Gastrocnemius medialis (tissue), 4 donors: ENCODE measurements at places on chromosomes 4 and X.
A peak's percentile ranks its signal among the peaks of the same experiment; 100 is the strongest.

DNA sequence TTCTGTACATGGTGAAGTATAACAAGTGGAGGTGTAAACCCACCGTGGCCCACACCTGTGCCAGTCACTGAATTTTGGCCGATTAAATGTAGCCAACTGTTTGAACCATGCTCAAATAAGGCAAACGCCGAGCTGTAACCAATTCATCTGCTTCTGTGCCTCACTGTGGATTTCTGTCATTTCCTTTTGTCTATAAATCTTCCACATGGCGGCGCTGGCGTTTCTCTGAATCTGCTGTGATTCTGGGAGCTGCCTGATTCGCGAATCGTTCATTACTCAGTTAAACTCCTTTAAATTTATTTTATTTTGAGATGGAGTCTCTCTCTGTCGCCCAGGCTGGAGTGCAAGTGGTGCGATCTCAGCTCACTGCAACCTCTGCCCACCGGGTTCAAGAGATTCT, 19.2 kb downstream of the SUPT20HL2 start:
- DNase-seq = no peak

DNA sequence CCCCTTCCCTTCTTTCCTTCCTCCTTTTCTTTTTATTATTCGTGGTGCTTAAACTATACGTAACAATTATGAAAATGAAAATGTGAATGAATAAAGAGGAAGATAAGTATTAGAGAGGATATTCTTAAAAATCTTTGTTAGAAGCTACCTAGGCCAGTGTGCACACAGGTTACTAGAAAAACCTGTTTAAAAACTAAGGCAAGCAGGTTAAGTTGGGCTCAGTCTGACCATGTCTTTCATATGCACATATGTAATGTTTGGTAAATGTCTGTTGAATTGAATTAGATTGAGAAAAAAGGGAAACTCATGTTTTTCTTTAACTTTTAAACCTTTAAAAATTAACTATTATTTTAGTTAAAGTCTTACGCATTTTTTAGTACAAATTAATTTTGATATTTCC, 7.8 kb downstream of the SHROOM3 start:
- no peak for DNase-seq

GRCh38 chr4:81137446-81137845, 77.6 kb downstream of the PRKG2 start:
- DNase-seq = no peak

GRCh38 chr4:72312032-72312650, 256.9 kb downstream of the ADAMTS3 start:
- DNase-seq = peak; percentile 28

DNA sequence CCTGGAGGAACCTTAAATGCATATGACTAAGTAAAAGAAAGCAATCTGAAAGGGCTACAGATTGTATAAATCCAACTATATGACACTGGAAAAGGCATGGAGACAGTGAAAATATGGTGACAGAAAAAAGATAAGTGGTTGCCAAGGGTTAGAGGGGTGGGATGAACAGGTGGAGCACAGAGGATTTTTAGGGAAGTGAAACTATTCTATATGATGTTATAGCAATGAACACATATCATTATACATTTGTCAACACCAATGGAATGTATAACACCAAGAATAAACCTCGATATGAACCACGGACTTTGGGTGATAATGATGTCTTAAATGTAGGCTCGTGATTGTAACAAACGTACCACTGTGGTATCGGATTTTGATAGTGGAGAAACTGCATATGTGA, 40.7 kb downstream of the NPY5R start:
- DNase-seq = no peak

- DNase-seq = no peak
These were observed 18.9 kb upstream of the CABS1 start for GRCh38 chr4:70315928-70316327.

GRCh38 chr4:126530996-126531585, 1101.7 kb upstream of the INTU start:
- DNase-seq = no peak

DNA sequence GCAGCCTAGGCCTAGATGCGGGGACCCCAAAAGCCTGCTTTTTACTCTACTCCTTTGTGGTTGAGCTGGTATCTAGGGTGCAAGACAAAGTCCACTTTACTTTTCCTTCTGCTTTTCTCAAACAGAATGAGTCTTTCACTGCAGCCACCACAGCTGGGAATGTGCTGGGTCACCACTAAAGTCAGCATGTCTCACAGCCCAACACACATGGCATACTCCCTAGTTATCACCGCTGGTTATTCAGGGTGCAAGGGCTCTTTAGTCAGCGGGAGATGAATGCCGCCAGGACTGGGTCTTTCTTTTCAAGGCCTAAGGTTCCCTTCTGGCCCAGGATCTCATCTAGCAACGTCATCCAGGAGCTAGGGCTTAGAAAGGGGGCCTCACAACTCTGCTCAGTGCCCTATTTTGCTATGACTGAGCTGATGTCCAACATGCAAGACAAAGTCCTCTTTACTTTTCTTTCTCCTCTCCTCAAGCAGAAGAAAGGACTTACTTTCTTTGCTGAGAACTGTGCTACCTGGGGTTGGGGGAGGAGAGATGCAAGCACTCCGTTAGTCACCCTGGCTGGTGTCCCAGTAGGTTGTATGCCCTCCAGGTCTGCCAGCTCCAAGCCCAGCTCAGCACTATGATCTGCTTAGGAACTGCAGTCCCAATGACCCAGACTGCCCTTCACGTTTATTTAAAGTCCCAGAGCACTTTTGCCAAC, 22.9 kb upstream of the STPG2 start:
- DNase-seq = peak; percentile 60

GRCh38 chr4:61277785-61278760, 77.9 kb downstream of the ADGRL3 start:
- DNase-seq = no peak

GRCh38 chrX:140034916-140035315, 69.6 kb upstream of the CXorf66 start:
- no peak for DNase-seq

DNA sequence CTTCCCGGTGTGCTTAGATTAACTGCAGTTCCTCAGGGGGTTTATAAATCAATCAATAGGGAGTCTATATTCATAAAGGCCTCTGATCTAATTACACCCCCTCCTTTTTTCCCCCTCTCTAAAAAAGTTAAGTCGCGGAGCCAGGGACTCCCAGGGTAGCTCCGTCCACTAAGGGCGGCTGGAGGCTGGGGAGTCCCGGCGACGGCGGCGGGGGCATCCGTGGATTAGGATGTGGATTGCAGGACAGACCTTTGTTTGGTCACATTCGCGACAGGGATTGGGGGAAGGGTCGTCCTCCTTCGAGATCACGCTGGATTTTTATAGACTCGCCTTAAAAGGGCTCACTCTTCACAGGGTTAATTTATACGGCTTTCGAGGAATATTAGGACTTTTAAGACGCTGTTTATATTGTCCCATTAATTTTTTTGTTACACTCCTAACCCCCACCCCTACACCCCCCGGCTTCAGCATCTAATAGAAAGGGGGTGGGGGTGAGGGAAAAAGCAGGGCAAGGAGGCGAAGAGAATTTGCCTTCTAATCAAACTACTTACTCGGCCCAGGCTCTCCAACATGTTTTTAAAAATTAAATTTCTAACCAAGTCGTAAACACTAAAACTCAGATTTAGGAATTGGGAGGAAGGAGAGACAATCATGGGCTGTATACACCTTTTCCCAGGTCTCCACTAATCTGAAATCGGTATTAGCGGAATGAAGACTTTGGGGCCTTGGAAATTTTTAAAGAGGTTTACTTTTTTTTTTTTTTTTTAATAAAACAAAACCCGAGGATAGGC, 8.5 kb downstream of the PITX2 start:
- no peak for DNase-seq

DNA sequence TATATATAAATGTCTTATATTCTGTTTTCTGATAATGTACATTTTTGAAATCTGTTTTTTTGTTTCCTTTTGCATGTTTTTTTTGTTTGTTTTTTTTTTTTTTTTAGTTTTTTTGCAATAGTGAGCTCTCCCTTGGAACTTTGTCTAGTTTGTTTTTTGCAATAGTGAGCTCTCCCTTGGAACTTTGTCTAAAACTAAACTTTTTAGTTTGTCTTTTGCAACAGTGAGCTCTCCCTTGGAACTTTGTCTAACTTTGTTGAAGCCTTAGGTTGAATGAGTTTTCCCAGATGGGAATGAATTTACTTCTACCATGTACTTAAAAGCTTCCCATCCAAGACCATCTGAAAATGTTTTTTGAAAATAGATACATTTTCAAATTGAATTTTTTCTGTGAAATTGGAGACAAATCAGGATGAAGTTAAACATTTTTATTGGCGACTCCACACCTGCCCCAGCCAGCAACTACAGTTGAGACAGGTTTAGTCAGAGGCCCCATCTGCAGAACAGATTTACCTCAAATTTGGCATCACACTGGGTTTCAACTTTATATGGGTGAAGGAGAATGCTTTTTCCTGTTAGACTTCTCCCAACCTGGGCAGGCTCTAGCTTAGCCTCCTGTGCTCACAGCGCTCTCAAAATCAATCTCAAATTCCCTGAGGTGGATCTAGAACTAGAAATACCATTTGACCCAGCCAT, 16.0 kb downstream of the SLC9B2 start:
- no peak for DNase-seq

GRCh38 chr4:183728223-183729068, 69.4 kb downstream of the TRAPPC11 start:
- no peak for DNase-seq

GRCh38 chrX:110157444-110157843, 154.5 kb downstream of the TMEM164 start:
- DNase-seq = no peak

DNA sequence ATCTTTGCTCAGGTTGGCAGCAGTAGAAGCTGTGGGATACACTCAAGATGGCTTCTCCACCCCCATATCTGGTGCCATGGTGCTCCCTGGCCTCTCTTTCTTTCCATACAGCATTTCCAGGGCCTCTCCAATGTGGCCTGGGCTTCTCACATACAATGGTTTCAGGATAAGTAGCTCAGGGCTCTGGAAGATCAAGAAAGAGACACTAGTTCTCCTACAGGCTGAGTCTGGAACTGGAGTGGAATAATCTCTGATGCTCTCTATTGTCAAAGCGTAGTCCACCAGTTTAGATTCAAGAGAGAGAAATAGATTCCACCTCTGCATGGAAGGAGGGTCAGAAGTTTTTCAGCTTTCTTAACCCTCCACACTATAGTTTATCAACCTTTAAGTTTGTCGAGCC, 138.2 kb upstream of the AADAT start:
- no peak for DNase-seq
